ENCODE measurements at places on chromosomes 2 and 18.
A peak's percentile ranks its signal among the peaks of the same experiment; 100 is the strongest.

DNA sequence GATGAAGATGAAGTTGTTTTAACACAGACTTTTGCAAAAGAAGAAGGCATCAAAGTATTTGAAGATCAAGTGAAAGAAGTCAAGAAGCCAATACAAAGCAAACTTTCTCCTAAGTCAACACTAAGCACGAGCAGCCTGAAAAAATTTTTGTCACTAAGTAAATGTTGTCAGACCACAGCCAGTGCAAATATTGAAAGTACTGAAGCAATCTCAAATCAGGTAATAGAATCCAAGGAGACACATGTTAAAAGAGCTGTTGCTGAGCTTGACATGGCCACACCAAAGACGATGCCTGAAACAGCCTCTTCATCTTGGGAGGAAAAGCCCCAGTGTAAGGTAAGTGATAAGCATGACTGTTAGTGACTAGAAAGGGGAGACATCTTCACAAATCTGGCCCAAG is 75.1 kb downstream of the FSIP2 start:
- no peak for DNase-seq

DNA sequence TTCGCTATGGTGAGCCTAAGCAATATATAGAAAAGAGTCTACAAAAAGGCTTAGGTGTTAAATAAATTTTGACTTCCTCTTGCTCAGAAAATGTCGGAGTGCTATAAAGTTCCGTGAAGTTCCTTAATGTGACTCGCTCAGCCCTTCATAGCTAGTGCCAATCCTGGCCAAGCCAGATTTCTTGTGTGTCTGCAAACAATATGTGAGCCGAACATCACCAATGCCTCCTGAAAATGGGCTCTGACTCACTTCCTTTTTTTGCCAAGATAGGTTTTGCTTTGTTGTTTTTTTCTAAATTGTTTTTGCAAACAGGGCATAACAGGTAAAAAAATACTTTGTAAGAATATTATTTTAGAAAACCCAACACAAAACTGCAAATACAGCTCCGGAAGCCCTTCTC is 26.1 kb downstream of the CDC42EP3 start:
- peak; percentile 65 for DNase-seq

DNA sequence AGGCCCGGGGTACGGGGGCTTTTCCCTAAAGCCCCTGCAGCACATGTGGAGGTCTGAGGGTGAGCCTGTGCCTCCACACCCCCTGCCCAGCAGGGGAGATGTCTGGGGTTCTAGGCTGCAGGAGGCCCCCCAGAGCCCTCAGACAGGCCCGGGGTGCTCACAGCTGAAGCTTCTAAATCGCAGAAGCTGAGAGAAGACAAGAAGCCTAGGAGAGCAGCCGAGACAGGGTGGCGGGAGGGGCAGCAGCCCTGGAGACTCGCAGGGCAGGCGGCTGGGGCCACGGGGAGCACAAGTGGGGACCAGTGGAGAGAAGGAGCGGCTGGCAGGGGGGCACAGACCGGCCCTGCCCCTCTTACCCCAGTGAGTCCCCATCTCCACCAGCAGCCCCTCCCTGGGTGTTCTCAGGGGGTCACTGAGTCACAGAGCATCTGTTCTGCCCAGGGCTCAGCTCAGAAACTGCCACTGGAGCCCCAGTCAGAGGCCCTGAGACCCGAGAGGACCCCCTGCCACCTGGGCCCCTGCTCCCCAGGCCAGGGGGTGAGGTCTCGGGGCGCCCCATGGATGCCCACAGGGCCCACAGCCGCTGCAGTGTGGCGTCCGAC is 26.1 kb downstream of the GPC1 start:
- DNase-seq = no peak

DNA sequence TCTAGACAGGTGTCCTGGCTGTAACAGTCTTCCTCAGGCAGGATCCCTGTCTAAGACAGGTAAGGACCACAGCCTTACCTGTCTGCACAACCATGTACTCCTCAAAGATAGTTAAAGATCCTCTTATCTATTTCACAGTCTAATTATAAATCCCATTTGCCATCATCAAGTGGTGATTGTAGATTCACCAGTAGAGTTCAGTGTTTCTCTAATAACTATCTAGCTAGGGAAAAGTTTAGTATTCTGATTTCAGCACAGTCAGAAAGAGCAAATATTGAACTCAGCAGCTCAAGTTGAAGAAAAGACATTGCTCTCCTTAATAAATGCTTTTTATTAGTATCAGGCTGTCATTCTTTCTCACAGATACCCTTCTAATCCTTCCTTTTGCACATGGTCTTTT is 1305.5 kb upstream of the NXPH2 start:
- no peak for DNase-seq

- DNase-seq = no peak
These were observed 61.3 kb downstream of the SP110 start for GRCh38 chr2:230158468-230158867.

- no peak for DNase-seq
These were observed 282.7 kb downstream of the DLGAP1 start for GRCh38 chr18:4172196-4173100.

DNA sequence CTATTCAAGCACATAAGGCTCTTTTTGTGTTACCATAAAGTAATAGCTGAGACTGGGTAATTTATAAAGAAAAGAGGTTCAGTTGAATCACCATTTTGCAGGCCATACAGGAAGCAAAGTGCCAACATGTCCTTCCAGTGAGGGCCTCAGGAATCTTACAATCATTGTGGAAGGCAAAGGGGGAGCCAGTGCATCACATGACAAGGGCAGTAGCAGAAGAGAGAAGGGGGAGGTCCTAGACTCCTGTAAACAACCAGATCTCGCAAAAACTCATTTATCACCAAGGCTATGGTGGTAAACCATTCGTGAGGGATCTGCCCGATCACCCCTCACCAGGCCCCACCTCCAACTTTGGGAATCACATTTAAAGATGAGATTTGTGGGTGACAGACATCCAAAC is 16.7 kb downstream of the DSG4 start:
- DNase-seq = no peak

- DNase-seq = no peak
These were observed 274.9 kb upstream of the FANCL start for GRCh38 chr2:58515827-58516573.

- DNase-seq = no peak
These were observed 297.3 kb downstream of the CYP26B1 start for GRCh38 chr2:71850306-71850801.

DNA sequence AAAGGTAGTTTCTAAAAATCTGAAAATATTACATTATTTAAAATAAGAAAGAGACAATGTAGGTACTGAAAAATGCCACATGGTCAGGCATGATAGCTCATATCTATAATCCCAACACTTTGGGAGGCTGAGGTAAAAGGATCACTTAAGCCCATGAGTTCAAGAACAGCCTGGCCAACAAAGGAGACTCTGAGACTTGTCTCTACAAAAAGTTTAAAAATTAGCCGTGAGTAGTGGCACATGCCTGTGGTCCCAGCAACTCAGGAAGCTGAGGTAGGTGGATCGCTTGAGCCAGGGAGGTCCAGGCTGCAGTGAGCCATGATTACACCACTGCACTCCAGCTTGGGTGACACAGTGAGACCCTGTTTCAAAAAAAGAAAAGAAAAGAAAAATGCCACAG is 21.8 kb downstream of the ATAD2B start:
- no peak for DNase-seq

DNA sequence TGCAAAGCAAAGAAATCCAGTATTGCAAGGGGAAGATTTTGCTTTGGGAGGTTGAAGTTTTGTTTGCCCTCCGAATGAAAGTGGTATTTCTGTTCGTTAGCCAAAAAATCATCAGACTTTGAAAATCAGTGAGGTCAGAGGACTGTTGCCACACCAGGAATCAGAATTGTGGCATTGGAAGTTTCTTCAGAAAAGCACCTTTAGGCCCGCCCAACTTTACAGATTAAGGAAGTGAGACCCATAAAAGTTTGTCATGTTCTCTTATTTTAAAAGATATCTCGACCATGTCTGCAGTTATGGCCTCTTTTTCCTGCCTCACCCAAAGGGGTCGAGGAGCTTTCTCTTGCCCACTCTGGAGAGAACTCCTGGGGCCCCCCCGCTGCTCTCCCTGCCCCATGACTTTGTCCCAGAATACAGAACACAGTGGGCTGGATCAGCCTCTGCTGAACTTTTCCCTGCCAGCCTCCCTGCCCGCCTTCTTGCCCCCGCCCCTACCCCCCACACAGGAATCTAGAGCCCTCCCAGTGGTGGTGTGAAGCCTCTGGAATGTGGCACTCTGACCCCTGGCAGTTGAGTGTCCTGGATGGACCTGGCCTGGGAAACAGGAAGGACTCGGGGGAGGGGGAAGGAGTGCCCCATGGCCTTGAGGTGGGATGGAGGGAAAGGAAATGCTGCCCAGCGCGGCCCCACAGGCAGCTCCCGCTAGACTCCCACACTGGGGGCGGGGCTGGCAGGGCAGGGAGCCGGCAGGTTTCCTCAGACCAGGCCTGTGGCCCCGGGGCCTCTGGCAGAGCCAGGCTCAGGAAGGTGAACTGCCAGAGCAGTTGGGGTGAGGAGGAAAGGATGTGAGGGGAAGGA is 25.3 kb downstream of the CRIM1 start:
- no peak for DNase-seq

- DNase-seq = no peak
These were observed 126.5 kb upstream of the MEX3C start for GRCh38 chr18:51323961-51324360.

DNA sequence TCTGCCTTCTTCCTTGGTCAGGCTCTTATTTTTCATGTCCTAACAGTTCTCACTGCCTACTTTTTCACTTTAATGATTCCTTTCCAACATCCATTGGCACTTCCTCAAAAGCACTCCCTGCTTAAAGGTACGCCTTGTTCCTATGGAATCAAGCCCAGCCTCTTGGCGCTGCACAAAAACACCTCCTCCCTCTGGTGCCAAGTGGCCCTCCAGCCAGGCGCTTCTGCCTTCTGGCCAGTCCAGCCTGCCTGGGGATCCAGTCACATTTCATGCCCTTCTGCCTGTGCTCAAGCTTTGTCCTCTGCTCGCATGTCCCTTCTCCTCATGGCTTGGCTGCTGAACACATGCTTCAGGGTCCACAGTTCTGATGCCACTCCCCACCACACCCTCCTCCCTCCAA is 6.3 kb downstream of the TPRKB start:
- no peak for DNase-seq

DNA sequence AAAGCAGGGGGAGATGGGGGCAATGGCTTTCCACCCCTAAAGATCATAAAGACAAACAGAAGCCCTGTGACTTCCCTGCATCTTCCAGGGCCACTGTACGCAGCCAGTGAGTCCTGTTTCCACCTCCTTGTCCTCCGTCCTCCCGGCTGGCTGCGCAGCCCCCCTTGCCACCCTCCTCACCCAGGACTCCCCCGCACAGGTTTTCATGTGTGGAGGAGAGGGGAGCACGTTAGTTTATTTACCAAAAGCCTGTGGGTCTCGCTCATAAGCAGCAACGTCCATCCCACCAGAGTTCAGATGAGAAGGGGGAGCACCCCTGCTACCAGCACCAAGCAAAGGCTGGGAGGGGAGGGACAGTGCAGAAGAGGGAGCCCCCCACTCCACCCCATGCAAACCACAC is 11.7 kb downstream of the CYP26B1 start:
- DNase-seq = no peak

- no peak for DNase-seq
These were observed 208.4 kb upstream of the SMAD2 start for GRCh38 chr18:48138660-48139430.

DNA sequence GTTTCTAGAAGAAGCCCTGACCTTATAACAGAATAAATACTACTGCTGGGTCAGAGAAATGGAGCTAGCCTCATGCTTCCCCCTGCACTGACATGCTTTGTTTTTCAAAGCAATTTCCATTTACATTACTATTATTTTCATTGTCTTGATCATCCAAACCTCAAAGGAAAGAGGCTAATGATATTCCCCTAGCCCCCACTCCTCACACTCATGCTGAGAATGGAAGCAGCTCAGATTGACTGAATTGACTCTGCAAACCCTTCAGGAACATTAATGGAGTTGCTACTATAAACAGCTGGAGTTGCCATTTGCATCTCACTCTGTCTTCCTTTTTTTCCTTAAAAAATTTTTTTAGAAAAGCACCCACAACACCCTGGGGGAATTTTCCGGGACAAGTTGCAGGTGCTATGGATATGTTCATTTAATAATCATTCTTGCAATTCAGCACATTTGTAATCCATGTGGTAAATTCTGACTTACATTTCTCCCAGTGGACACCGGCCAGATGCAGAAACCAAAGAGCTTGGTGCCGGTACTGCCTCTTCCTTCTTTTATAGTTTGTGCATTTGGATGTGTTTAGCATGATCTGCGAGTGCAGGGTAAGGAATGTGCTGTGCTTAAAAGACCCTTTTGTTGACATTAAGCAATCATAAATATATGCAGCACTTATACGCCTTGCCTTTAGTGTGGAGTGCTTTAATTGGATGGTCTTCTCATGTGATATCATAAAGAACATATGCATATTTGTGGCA is 103.3 kb upstream of the OSR1 start:
- no peak for DNase-seq

DNA sequence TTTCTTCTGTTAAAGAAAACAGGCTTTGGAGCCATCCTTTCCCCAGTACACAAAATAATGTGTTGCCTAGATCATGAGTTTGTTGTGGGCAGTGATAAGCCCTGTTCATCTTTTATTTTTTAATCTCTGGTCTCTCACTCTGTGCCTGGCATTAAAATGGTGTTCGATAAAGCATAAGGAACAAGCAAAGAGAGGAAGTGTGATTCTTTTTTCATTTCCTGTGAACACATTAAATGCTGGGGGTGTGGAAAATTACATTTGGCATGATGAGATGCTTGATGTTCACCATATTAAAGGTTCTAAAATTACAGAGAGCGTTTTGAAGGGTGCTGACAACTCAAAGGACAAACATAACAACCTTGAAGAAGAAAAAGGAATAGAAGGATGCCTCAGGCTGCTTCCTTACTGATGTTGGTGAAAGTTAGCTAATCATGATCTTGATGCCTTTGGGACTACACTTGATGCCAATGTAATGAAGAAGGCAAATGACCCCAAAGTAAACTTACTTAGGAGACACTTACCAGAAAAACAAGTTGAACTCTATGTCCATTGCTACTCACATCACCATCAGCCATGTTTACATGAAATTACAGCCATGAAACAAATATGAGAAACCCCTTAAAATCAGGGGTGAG is 33.0 kb downstream of the TMEFF2 start:
- no peak for DNase-seq

DNA sequence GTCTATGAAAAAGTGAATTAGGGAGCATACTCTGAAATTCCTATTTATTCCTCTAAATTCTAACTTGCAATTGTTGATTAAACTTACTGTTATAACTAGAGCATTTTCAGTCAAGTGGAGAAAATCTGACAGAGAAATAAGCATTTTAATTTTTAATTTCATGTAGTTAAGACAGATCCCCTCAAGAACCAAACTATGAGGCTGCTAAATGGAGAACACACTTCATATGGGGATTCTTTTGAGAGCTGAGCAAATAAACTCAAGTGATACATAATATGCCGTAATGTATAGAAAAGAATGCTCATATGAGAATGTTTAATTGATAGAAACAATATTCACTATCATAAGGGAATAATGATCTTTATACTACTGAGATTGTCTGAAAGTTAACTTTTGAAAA is 340.8 kb downstream of the ERBB4 start:
- DNase-seq = no peak
